Hippocampal formation (tissue), 2 donors: ENCODE measurements at places on chromosomes 12 and 14.

GRCh38 chr12:84315926-84316325, 596.7 kb downstream of the SLC6A15 start:
- no peak for DNase-seq

- DNase-seq, result no peak
Measured at GRCh38 chr14:61103541-61104339, 122.7 kb downstream of the SLC38A6 start.

DNA sequence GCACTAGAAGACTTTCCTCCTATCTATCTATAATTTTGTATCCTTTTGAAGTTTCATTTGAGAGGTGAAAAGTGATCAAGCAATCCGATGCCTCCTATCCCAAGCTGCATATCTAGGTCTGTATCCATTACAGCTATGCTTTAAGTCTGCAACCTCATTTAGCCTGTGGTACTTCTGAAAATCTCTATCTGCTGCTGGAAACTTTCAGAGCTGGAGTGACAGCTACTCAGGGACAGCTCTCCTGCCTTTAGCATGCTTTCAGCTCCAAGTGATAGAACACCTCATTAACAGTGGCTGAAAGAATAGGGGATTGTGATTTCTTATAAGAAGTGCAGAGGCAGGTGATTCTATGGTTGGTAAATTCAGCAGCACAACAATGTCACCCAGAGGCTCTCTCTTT, 1153.5 kb downstream of the AACS start:
- DNase-seq, result no peak

- DNase-seq, result no peak
Measured at GRCh38 chr12:99914206-99914605, 70.5 kb downstream of the ANKS1B start.

DNA sequence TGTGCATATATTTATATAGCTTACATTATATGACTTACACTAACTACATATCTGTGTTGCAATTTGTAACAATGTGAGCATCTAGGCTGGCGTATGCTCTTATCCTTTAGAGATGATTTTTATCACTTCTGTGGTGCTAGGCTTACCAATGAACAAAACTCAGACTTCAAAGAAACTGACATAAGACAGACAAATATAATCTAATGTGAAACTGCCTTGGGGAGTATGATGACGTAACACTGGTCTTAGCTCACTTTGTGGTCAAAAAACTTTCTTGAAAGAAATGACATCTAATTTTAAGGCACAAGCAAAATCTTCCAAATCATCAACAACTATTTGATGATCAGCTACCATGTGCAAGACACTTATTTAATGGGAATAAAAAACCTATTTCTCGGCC, 50.0 kb downstream of the SOX5 start:
- DNase-seq, result no peak

DNA sequence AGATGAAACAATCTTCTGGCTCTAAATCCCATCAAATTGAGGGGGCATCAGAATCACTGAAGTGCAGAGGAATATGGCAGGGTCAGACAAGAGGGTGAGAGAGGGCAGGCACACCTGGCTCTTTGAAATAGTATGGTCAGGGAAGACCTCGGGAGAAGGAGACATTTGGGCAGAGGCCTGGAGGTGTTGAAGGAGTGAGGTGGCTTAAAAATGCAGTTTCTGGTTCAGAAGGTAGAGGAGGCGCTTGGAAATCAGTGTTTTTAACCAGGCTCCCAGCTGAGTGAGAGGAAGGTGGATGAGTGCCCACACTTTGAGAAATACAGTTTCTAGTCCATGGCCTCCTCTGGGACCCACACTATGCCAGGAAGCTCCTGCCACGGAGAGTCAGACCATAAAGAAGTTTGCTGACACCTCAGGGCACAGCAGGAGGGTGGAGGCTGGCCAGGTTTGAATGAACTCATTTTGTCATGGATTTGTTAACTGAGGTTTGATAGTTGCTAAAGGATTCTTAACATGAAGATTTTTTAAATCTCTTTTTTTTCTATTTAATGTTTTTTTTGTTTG, 20.1 kb downstream of the NID2 start:
- no peak for DNase-seq

DNA sequence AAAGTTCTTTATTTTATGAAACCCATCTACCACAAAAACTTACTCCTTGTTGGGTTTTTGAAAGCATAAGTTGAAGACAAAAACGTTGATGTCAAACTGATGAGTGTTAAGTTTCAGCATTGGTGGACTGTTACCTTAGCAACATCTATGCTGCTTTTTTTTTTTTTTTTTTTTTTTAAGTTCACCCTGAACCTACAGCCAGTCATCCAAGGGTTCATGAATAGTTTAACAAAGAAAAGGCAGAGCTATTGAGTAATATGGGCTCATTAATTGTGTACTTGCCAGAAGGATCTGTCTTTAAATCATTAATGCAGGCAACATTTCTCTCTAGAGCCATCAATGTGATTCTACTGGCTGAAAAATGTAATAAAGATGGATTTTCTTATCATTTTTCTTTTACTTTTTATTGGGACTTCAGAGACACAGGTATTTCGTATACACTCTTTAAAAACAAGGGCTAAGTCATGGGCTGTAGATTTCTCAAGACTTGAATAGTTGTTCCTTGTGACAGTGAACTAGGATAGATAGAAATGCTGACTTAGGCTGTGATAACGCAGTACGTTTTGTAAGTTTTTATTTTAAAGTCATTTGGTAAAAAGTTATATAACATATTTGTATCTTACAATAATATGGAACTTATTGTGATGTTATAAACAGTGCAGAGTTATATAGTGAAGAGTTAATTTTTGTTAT, at the start of gene PTPRQ:
Gene PTPRQ, plus strand, starts transcription at position 262 of the 693 bp plus-strand sequence. Its CDS starts 111 bp downstream, at position 373.
- DNase-seq, result no peak

DNA sequence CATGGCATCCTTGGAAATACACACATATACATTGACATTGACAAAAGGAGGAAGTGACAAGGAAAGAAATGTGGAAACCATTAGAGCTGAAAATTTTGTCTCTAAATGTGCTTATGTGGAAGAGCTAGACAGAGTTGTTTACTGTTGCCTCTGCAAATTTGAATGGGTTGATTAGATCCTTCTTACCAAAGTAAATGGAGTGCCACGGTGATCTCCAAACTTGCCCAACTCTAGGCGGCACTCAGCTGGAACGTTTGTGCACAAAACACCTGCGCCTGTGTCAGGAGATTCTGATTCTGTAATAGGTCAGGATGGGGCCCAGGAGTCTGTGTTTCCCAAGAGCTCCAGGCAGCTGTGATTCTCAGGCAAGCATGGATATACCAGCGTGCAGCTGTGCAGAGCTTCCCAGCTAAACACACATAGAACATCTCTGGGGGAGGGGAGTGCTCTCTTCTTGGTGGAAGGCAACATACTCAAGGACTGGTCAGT, 77.8 kb upstream of the BDKRB2 start:
- DNase-seq, result no peak

DNA sequence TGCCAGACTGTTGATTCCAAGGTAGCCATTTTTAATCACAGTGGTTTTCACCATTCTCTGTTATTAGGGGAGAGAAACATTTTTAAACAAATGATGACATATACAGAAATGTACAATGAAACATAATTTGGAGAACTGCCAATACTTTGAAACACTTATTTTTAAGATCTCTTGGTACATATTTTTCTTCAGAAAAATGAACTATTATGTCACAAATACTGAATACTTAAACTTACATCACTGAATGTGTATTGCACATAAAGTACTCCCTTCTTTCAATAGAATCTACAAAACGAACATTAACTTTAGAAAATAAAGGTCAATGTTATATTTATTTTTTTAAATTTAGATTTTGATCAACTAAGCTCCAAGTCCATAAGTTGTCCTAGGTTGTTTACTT, 71.7 kb upstream of the CPNE8 start:
- no peak for DNase-seq

- no peak for DNase-seq
Measured at GRCh38 chr12:113326775-113327395, 8.0 kb downstream of the SLC8B1 start.

DNA sequence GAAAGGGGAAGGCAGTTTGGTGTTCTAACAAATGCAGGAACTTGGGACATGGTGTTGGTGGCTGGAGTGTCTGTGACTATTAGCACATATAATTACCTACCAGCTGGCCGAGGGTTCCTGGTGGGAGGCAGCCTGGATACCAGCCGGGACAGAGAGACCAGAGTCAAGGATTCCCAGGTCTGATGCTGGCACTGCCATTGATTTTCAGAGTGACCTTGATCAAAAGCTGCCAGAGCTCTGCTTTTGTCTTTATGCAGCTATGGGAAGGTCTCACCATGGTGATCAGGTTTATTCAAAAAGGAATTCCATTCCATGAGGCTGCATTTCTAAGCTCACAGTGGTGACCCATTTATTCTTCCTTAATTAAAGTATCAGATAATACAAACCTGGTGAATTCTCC, 101.0 kb upstream of the PWP1 start:
- DNase-seq, result no peak

DNA sequence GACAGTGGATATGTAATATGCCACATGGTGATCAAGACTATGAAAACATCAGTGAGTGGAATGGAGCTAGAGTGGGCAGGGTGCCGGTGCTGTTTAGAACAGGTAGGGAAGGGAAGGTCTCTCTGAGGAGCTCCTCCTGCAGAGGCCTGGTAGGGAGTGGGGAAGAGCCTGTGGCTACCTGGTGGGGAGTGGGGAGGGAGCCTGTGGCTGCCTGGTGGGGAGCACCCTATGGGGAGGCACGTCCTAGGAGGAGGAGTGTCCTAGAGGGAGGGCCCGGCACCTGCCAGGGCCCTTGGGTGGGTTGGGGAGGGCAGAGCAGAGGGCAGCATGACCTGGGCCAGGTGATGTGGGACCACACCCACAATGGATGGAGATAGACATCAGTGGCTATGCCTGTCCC, 122.6 kb downstream of the ADGRD1 start:
- DNase-seq, result no peak

GRCh38 chr14:67512463-67513310, 20.4 kb upstream of the PLEKHH1 start:
- DNase-seq, result no peak

DNA sequence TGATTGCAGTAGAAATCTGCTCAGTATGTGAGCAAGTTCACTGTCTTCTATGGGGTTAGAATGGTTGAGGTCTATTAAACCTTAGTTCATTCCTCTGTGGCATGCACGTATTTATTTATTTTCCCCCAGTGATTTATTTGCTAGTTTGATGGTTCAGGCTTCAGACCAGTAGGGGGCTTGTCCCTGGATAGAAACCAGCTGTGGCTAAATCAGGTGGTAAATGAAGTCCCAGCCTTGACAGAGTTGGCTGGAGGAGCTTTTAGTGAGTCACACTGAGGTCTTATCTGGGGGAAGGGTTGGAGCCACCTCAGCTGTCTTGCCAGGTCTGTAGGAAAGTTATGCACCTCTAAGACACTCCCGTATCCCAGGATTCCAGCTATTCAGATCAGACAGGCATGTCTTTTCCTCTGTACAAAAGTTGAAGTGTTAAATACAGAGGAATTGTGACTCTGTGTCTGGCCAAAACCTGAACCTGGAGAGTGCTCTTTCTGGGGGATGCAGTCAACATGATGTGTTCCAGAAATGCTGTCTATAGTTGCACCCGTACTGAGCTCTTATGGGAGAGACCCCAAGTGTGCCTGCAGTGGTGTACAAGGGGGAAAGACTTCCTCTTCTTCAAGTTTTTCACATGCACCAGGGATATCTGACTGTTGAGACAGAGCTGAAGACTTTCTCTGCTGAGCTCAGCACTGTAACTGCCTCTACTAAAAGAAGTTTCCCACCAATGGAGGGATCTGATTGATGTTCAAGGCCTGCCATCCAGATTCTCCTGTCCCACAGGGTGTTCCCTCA, 1322.1 kb downstream of the TMEM121 start:
- no peak for DNase-seq

DNA sequence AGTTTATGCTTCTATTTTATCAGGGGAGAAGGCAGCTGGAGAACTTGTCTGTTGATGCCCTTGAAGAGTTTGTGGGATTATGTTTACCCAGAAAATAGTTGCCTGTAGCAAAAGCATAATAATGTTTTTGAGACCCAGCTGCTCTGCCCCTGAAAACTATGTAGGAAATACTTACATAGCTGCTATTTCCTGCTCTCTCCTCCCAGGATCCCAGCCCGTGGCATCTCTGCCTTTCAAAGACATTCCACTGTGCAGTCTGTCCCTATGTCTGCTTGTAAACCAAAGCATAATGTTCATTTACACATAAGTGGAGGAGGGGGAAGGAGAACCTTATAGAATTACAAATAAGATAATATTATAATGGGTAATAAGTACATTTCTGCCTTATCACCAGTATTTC, 198.7 kb downstream of the SYT1 start:
- DNase-seq, result no peak

GRCh38 chr14:96096639-96097610, 57.8 kb downstream of the C14orf132 start:
- DNase-seq, result no peak

DNA sequence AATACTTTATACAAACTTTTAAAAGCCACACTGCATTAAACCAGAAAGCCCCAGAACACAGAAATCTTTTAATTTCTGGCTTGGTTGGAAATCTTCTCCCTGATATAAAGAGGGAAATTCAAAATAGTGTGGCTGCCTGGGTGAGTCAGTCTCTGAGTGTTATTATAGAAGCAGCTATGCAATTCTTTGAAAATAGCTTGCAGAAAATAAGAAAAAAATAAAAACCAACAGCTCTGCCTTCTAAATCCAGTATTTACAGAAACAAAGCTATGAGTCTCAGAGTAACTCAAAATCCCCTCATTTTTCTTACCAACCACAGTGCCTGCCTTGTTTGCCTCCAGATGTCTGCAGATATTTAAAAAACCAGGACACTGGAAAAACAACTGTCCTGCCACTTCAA, 68.6 kb upstream of the FERMT2 start:
- DNase-seq, result no peak

GRCh38 chr14:52547526-52547925, 4.8 kb downstream of the TXNDC16 start:
- DNase-seq, result no peak

DNA sequence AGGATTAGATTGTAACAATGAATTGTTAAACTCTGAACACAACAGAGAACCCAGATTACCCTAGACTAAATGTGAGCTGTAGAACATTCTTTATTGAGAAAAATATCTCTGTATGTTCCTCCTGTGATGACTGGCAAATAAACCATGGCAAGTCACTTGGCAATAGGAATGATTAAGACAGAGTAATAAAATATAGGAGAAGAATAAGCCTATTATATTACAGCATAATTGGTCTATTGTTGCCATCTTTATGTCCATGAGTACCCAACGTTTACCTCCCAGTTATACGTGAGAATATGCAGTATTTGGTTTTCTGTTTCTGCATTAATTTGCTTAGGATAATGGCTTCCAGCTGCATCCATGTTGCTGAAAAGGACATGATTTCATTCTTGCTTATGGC, 211.2 kb upstream of the AVPR1A start:
- DNase-seq, result no peak

DNA sequence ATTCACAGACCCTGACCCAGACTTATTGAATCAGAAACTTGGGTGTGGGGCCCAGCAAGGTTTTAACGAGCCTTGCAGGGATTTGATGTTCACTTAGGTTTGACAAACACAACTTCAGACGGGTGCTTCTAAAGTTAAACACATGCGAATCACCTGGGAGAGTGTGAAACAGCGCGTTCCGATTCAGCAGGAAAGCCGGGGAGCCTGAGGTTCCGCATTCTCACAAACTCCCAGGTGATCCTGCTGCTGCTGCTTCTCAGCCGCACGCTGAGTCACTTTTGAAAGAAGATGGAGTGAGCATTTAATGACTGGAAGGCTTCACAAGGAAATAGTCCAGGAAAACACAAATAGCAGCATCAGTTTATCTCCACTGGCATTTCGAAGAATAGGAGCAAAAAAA, 44.2 kb upstream of the DDX11 start:
- DNase-seq, result no peak
